ENCODE measurements at places on chromosomes 12 and 14. TPM values are rescaled to one million over a fixed set of nuclear protein-coding genes. Genes with fewer than 3 reads are reported as not detected.

- H3K4me3 ChIP-seq: no peak overlapping the region
- no peaks in the 10 kb centered on the region for H3K27me3 ChIP-seq
- H3K4me1 ChIP-seq: peaks cover 2% of the 10 kb centered on the region
- no peak overlapping the region for H3K27ac ChIP-seq
- no peaks in the 10 kb centered on the region for H3K36me3 ChIP-seq
These were observed 66.7 kb downstream of the PDE3A start for GRCh38 chr12:20434996-20435395.

DNA sequence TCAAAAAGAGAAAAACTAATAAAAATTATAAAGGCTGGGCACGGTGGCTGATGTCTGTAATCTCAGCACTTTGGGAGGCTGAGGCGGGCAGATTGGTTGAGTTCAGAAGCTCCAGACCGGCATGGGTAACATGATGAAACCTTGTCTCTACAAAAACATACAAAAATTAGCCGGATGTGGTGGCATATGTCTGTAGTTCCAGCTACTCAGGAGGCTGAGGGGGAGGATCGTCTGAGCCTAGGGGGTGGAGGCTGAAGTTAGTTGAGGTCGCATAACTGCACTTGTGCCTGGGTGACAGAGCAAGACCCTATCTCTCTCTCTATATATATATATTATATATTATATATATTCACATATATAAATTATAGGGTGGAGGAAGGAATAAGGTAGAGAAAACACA is 32.5 kb upstream of the ANO2 start:
- no peaks in the 10 kb centered on the region for H3K4me1 ChIP-seq
- no peak for DNase-seq
- H3K27ac ChIP-seq: no peak overlapping the region
- H3K27me3 ChIP-seq: no peaks in the 10 kb centered on the region
- H3K36me3 ChIP-seq: no peaks in the 10 kb centered on the region

DNA sequence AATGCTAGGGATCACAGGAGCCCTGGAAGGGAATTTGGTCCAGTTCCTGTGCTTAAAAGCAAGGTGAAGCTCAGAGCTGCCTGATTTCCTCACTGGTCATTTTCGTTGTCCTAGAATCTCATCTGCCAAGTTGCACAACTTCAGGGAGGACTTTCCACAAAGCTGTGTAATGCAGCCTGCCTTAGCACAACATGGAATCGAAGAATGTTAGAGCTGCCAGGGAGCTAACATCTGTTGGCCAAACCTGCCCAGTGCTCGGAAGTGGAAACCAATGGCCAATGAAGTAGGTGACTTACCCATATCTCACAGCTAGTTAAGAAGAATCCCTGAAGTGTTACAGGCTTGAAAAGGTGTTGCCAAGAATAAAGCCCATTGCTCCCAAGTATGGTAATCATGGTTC is 79.9 kb upstream of the SSTR1 start:
- H3K36me3 ChIP-seq: no peaks in the 10 kb centered on the region
- DNase-seq: no peak
- no peak overlapping the region for H3K27ac ChIP-seq
- H3K27me3 ChIP-seq: no peaks in the 10 kb centered on the region

Gene FOXG1
- 1.3 TPM for total RNA-seq
